ENCODE measurements at places on chromosomes 13 and 19.

GRCh38 chr13:98429081-98429480, 147.8 kb downstream of the STK24 start:
- DNase-seq, result no peak

DNA sequence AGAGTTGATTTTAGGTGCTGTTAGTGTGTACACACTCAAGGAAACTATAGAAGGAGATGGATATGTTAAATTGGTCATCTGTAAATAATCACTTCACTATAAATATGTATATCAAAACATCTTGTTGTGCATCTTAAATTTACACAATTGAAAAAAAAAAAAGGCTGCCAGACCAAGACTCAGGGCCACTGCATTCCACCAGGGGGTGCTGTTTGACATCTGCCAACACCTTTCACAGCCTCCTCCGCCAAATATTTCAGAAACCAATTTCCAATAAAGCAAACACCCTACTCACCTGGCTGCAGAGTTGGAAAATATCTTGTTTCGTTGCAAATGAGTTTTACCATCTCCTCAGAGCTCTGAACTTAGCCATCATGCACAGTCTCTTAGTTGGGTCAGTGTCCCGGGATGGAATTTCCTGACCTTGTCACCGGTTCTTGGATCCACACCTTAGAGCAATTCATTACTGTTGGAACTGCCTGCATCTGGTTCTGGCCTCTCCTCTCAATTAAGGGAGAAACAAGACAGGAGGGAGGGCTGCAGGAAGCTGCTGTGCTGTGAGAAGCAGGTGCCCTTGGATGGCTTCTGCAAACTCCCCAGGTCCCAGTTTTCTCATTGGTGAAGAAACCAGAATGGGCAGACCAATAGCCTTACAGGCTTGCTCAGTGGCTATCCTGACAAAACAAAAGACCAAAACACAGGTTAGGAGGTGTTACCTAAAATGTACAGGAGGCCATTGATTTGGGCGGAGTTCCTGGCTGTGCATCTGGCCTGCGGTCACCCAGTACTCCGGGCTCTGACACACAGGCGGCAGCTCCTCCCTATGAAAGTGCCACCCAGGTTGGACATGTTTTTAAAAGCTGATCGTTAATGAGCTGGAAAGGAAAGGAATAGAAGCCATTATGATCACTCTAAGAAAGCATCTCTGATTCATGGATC, 746.6 kb downstream of the UQCRFS1 start:
- peak; percentile 37 for DNase-seq

- peak; percentile 58 for DNase-seq
Measured at GRCh38 chr13:113584205-113584869, at the start of gene TFDP1. Gene TFDP1 (plus strand): TSS chr13:113584753. CDS start chr13:113585838, 1,085 bp downstream.

DNA sequence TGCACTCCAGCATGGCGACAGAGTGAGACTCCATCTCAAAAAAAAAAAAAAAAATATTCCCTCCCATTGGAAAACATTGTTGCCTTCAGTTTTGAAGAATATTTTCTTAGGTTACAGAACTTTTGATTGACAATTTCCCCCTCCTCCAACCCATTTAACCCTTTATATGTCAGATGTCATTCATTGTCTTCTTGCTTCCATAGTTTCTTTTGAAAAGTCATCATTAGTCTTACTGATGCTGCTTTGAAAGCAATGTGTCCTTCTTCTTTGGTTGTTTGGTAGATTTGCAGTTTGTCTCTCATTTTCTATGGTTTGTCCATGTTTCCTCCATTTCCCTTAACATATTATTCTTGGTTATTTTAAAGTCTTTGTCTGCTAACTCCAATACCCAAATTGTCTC, 25.4 kb downstream of the ZNF558 start:
- no peak for DNase-seq

DNA sequence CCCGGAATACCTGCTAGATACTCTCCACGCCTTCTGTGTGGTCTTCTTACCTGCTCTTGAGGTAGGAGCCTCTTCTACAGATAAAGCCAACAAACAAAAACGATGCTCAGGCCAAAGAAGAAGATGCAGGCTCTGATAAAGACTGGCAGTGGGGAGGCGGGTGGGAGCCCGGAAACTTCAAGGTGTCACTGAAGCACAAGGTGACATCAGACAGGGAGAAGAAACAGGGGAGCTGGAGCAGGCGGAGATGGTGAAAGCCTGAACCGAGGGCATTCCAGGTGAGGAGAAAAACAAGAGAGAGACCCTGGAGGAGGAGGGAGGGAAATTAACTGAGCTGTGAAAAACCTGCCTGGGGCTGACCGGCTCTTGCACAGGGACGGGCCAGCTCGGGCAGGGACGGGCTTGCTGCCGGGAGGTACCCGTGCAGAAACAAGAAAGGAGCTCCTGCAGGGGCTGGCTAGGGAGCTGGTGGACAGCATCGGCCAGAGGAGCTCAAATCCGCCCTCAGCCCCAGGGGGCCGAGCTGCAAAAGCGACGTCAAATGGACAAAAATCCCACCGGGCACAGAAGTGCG, 19.0 kb downstream of the GNG7 start:
- DNase-seq, result no peak

- DNase-seq, result no peak
Measured at GRCh38 chr13:42575938-42576337, 2.0 kb downstream of the TNFSF11 start.

- DNase-seq, result peak; percentile 51
Measured at GRCh38 chr19:17234911-17235299, 8.9 kb downstream of the OCEL1 start.

- no peak for DNase-seq
Measured at GRCh38 chr13:21001471-21001870, 59.9 kb downstream of the LATS2 start.

GRCh38 chr19:51025809-51026553, 435 bp downstream of the KLK11 start:
- no peak for DNase-seq

DNA sequence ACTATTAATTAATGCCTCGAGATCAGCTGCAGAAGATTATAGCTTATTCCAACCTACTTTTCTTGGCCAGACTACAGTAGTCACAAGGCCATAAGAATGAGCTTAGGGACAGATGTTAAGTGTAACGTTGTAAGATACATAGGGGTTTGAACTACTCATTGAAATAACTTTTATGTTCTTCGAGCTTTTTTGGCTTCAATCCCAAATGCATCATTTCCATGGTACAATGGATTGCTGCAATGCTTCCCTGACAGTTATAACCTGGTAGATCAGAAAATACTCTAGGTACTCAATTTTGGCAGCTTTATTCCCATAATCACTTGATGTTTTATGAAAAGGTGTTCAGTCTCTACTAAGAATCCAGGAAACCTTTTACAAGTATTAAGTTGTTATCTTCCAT, 2216.7 kb upstream of the PCDH20 start:
- DNase-seq, result no peak

GRCh38 chr13:76813000-76813691, 73.1 kb downstream of the KCTD12 start:
- no peak for DNase-seq

DNA sequence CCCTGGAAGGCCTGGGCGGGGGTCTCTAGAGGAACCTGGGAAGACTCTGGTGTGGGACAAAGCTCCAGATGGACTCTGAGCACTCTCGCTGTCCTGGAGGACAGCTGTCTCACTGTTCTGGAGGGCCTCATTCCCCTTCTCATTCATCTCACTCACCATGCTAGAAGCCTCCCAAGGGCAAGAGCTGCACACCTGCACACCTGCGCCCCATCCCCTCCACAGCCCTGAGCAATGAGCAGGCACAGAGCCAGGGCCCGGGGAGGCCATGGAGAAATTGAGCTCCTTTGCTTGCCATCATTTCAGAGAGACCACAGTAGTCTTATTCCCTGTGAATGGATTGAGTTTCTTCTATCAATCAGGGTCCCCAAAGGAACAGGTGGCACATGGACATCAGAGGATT, 1168.5 kb downstream of the UQCRFS1 start:
- no peak for DNase-seq

DNA sequence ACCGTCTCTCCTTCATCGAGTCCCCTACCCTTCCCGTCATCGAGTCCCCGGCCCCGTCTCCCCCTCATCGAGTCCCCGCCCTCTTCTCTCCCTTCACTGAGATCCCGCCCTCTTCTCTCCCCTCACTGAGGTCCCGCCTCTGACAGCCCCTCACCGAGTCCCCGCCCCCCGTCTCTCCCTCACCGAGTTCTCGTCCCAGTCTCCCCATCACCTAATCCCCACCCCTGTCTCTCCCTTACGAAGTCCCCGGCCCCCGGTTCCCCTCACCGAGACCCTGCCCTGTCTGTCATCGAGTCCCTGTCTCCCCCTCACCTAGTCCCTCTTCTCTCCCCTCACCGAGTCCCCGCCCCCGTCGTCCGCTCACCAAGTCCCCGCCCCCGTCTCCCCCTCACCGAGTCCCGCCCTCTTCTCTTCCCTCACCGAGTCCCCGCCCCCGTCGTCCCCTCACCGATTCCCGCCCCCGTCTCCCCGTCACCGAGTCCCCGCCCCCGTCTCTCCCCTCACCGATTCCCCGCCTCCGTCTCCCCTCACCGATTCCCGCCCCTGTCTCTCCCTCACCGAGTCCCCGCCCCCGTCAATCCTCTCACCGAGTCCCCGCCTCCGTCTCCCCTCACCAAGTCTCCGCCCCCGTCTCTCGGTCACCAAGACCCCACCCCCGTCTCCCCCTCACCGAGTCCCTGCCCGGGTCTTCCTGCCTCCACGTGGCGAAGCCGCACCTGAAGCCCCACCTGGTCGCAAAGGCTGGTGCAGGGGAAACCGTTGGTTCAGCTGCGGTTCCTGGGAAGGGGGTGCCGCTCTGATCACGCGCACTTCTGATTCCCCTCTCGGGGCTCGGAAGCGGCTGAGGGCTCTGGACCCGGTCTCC, 23.9 kb upstream of the ZNF846 start:
- peak; percentile 91 for DNase-seq

DNA sequence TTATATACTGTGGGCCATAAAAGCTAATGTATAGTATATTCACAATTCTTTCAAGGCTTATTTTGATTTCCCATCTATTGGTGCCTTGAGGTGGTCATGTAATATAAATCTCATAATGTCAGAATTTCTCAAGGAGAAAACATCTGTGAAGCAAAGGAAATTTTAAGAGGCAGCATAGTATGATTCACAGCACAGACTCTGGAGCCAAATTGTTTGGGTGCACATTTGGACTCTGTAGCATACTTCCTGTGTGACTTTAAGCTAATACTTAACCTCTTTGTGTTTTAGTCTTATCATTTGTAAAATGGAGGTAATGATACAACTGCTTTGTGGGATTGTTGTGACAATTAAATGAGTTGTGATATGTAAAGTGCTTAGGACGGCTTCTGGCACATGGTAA, 67.6 kb downstream of the PIBF1 start:
- DNase-seq, result no peak

GRCh38 chr13:112747256-112747655, 57.4 kb downstream of the ATP11A start:
- DNase-seq, result no peak

DNA sequence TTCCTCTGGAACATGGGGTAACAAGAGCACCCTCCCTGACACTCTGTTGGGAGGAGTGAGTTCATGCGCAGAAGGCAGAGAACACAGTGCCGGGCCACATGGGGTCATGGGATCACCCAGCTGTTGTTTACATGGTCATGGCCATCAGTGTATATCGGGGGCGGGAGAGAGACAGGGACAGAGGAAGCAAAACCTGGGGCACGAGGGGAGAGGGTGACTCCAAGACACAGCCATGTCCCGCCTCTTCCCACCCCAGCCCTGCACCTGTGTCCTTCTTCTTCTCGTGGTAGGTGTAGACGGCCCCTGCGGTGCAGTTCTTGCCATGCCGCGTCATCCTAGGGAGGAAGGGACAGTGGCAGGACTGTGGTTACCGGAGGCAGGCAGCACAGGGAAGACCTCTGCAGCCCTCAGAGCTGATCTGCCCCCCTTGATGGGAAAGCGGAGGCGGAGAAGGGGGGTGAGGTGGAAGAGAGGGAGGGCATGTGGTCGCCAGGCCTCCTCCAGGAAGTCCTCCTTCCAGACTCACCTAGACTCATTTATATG, 19.9 kb downstream of the NOSIP start:
- peak; percentile 39 for DNase-seq

DNA sequence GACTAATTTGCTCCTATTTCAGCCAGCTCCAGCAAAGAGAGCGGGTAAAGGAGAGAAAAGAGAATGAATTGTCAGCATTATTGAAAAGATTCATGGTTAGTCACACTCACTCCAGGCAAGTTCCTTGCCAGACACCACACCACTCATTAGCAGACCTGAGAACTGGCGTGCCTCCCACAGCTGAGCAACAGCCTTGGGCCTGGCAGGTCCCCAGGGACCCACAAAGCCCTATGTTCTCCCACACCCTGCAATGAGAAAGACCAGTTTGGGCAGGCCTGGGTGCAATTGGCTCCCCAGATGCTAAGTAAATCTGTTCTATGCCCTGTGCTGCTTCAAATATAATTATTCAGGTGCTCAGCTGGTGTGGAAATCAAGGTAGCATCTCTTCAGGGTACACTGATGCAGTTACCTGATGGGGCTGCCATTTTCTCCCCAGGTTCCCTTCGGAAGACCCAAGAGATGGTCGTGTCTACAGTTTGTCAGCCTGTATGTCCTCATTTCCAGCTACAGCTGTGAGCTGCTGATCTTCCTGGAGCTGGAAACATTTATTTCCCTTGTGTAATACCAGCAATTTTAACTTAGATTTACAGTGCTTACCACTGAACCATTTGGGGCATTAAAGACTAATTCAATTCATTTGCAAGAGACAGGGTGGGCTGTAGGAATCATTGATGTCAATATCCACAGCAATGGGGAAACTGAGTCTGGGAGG, 405.0 kb downstream of the COG6 start:
- DNase-seq, result no peak

- DNase-seq, result no peak
Measured at GRCh38 chr13:30799356-30799824, 64.0 kb downstream of the ALOX5AP start.
